ENCODE measurements at places on chromosomes 2 and 18.

GRCh38 chr18:60987963-60988362 lies 345.3 kb upstream of the CDH20 start:
- DNase-seq = no peak

- no peak for DNase-seq
These were observed 162.7 kb downstream of the EIPR1 start for GRCh38 chr2:3214806-3215404.

GRCh38 chr18:31500051-31500688 lies 2.2 kb downstream of the DSG2 start:
- DNase-seq = no peak

DNA sequence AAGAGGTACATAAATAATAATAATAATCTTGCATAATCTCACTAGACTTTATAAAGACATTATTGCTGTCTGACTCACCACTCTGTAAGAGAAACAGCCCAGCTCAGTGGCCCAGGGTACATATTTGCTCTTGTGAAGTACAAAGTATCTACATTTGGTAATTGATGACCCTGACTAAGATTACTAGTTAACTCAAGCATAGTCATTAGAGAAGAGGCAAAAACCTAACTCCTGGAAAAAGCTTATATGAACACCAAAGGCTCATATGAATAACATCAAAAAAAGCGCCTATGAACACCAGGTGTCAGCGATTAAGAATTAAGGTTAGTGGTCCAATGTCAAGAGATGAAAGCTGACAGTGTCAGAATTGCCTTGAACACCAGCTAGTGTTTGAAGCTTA lies 38.4 kb downstream of the RAD51AP2 start:
- DNase-seq = no peak

- no peak for DNase-seq
These were observed 154.5 kb upstream of the CCDC68 start for GRCh38 chr18:55113800-55114199.

DNA sequence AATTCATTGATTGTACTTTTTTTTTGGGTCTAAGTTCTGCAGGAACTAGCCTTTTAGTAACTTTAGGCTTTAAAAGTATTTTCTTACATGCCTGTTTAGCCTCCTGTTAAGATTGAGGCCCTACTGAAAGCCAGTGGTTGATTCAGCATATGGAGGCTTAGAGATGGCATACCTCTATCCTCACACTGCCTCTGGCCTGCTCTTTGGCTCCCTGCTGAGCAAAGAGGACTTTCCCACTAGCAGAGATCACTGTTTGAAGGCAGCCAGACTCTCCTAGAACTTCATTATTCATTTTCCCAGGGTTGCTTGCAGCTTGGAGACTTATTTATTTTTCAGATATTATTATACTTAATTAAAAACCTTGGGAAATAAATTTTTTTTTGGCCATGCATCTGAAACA lies 405.6 kb upstream of the MEX3C start:
- no peak for DNase-seq

DNA sequence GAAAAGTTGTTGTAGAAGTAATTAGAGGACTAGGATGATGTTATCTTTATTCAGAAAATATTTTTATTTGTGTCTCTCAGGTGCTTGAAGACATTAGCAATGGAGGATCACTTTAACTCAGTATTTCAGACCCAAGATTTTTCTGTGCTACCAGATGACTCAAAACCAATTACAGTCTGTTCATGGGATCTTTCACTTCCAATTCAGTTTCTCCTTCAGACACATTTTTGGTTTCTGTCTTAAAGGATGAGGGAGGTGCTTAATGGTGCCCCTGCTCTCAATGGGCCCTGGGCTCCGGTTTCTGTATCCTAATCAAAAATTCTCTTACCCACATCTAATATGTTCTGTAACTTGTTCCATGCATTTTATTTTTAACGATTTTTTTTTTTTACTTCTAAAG lies 53.7 kb upstream of the HDAC4 start:
- no peak for DNase-seq

GRCh38 chr18:58290116-58290695 lies 246.2 kb downstream of the NEDD4L start:
- DNase-seq = no peak

DNA sequence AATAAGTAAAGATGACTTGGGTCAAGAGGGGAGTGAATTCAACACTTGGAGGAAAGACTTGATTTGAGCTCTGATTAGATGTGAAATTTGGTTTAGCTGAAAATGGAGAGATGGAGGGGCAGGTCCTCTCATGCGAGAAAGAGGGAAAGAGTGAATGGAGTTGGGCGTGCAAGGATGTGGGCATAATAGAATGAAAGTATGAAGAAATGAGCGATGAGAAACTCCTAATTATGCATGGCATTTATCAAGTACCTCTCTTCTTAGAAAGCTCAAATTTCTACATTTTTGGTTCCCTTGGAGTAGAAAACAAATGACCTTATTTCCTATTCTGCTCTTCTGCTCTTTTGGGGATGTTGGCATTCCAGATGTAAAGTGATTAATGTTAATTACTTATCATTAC lies 161.5 kb downstream of the PHLPP1 start:
- no peak for DNase-seq

DNA sequence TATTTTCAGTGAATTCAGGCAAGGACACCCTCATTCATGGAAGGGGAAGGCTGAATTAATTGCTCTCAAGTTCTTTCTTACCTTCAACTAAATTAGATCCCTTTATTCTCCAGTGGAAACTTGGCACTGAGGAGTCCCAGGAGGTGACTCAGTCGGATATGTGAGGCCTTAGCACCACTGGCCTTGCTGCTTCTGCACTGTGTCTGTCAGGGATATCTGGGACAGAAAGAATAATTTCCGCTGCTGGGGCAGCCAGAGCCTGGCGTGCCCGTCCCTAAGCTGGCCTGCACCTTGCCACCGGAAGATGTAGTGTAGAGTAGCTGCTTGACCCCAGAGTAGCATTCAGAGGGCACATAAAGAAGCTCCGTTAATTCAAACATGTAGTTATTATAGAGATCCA lies 53.4 kb downstream of the LIMS1 start:
- no peak for DNase-seq

DNA sequence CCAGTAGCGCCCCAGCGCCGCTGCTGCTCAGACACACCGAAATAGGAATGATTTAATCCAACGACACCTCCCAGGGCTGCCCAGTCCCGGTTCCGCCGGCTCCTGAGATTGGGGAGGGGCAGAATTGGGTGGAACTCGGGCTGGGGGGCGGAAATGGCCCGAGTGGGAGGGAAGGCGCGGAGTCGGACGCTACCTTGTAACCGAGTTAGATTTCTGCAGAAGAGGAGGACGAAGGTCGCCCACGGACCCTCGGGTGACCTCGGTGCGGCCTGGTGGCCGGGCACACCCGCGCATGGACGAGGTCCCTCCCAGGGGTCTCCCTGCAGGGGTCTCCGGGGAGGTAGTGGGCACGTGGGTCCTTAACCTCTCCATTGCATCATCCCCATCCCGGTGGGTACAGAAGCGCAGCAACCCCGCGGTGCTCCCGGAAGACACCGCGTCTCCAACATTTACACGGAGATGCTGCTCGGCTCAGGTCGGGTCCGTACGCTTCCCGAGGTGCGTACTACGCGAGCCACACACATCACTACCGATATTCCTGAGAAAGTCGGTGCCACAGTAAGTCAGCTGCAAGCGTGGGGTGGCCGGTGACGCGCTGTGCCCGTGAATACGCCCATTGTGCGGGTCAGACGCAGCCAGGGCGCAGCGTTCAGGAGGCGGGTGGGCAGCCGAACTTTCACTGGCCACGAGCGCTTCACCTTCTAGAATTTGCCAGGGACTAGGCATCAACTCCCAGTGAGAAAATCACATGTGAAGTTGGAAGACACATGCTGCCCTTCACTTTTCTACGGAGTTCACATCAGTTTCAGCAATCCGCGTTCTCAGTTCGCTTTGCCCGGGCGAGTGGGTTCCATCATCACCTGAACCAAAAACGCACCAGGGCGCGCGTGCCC lies 3.0 kb downstream of the ZNF516 start:
- no peak for DNase-seq

- DNase-seq = no peak
These were observed 20.2 kb downstream of the CRACDL start for GRCh38 chr2:98915751-98916358.

- DNase-seq = no peak
These were observed 37.6 kb downstream of the FARP2 start for GRCh38 chr2:241393524-241394196.

DNA sequence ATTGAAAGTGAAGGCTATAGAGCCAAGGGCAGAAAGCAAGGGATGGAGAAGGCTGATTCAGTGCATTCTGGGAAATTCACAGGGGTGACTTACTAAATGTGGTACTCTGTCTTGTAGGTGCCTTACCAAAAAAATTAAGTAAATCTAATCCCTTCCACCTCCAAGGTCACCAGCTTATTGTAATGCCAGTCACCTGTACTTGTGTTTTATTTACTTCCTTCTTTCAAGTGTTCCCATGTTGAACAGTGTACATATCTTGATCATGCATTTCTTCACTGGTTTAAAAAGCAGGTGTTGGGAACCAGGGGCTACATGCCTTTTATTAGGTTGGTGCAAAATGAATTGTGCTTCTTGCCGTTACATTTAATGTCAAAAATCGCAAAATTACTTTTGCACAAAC lies 137.0 kb upstream of the ARHGAP28 start:
- no peak for DNase-seq

GRCh38 chr2:96145848-96146152 lies 560 bp upstream of the DUSP2 start:
- DNase-seq = no peak

DNA sequence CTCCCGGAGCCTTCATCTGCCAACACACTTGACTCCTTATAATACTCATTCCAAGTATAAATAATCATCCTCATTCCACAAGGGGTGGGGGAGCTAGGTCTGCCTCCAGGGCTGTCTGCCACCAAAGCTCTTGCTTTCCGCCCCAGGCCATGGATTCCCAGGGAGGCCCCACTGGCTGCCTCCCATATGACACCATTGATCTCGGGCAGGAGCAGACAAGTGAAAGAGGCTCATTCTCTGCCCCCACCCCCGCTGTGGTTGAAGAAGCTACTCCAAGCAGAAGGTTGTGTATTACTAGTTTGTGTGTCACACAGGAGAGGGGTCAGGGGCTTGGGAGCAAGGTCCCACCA lies 99.5 kb downstream of the MRO start:
- no peak for DNase-seq

DNA sequence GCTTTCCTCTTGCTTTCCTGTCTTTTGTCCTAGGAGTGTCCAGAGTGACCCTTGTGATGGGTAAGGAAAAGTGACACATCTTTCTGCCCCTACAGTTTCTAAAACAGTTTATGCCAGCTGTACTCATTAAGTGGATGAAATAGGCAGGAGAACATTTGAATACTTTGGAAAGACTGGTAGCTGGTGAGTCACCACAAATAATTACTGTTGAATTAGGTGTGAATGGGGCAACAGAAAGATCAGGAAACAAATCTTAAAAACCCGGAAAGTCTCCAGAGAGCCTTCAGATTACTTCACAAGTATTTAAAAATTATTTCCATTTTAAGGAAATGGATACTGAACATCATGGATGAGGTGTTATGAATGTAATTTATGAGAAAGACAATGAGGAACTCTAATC lies 278.5 kb downstream of the CLIP4 start:
- no peak for DNase-seq

DNA sequence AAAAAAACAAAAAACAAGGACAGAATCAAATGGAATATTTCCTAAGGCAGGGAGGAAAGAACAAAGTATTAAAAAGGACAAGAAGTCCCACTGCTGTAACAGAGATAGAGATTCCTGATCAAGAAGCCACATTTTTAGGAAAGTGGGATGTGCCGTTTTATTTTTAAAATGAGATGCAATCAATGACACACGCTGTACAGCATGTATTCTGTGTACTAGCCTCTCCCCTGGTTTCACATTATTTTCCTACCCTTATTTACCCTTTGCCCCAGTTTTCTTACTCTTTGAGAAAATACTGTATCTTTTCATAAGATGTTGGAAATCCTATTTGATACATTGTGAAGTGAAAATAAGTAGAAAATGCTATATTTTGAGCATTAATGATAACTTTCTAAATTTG lies 45.8 kb downstream of the E2F6 start:
- DNase-seq = no peak

DNA sequence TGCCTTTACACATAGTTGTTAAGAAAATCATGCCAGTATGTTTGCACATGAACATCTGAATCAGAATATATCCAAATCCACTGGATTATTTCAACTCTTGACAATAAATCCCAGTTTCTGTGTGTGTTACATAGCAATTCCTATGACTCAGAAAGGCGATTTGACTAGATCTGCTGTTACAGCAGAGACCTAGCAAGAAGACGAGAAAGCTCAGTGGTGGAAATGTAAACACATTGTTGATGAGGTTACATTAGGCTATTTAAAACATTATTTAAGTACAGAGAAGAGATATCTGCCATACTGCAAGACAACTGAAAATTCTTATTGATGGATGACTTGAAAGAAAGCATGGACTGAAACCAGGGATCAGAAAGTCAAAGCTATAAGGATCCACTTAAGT lies 73.0 kb upstream of the SMIM21 start:
- DNase-seq = no peak

DNA sequence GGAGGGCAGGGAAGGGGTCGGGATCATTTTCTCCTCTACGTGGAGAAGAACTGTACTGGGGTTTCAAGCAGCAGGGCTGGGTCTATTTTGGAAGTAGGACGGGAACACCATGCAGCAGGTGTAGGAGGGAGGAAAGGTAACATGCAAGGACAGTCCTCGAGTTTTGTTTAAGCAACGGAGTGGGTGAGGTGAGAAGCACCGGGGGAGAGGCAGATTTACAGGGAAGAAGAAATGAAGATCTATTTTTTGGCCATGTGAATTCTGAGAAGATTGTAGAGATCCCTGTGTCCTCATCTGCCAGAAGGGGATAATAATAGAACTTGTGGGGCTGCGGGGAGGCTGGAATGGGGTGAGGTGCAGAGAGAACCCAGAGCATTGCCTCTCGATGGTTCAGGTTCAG lies 85.6 kb downstream of the INPP5D start:
- no peak for DNase-seq

DNA sequence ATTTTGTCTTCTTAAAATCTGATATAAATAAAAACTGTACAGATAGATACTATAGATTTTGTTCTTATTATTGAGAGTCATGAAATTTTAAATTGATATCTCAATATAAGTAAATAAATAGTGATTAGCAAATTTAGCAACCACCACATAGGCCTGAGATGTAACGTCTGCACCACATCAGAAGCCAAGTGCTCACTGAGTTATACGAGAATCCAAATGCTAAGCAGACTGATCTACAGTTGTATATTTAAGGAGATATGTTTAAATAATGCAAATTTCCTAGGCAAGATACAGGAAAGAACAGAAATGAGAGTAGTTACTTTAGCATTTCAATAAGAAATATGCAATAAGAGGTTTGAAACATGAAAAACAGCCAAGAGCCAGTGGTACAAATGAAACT lies 85.2 kb upstream of the UNC80 start:
- DNase-seq = no peak

DNA sequence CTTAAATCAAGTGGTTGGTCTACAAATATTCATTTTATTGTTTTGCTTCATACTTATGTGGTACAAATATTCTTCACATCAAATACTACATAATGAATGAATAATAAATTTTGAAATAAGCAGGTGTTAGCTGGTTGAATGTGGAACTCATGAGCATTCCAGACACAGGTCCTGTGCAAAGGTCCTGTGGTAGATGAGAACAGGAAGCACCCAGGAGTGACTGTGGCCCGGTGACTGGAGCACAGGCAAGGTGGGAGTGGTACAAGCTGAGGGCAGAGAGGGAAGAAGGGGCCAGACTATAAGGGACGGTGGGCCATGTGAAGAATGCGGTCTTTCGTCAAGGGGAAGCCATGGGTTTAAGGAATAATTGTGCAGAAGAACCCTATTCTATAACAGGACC lies 26.2 kb upstream of the LOXHD1 start:
- DNase-seq = no peak

GRCh38 chr18:62499263-62499650 lies 23.6 kb upstream of the ZCCHC2 start:
- DNase-seq = no peak

Measured in stimulated activated CD8-positive, alpha-beta memory T cell treated with anti-CD3 and anti-CD28 coated beads, Interleukin-7, amount 100 ng/mL, for 24 hours (primary cell).